ENCODE measurements at places on chromosomes 7 and 10. TPM values are rescaled to one million over a fixed set of nuclear protein-coding genes. Genes with fewer than 3 reads are reported as not detected.

Gene AS3MT
- total RNA-seq = 13.0 TPM

Gene LIMK1
- total RNA-seq = 36.6 TPM

Gene WDR91
- 5.8 TPM for total RNA-seq

Gene TBXAS1
- 0.92 TPM for total RNA-seq

Gene NACAD
- total RNA-seq = 0.83 TPM

Gene DRGX
- total RNA-seq = not detected

Gene FOXL3
- total RNA-seq = not detected

Gene NUDT13
- total RNA-seq = 1.4 TPM

Gene GBX1
- total RNA-seq = not detected

Gene PCBD1
- 25.2 TPM for total RNA-seq

Gene FXYD4
- total RNA-seq = not detected

Gene YKT6
- total RNA-seq = 79.2 TPM

Gene IPMK
- total RNA-seq = 5.3 TPM

Gene FZD8
- total RNA-seq = 7.0 TPM

Gene PNLIPRP2
- total RNA-seq = not detected

Gene PHF14
- 27.8 TPM for total RNA-seq

Gene ASB10
- not detected for total RNA-seq

Gene VAX1
- not detected for total RNA-seq

Gene SLC26A5
- not detected for total RNA-seq

Gene SPAM1
- total RNA-seq = not detected

Gene CYP2W1
- total RNA-seq = 0.14 TPM

Gene SPDYE5
- not detected for total RNA-seq

Gene ATXN7L1
- total RNA-seq = 5.3 TPM

Gene HHEX
- total RNA-seq = 2.9 TPM

Gene FAM20C
- 66.7 TPM for total RNA-seq

Gene CCT6A
- total RNA-seq = 191 TPM

Gene CDH23
- 0.18 TPM for total RNA-seq

Gene PLAC9
- total RNA-seq = 12.3 TPM

Gene ZP3
- 2.1 TPM for total RNA-seq

Gene ELAPOR2
- 3.1 TPM for total RNA-seq
